ENCODE measurements at places on chromosomes 5 and 9.

- DNase-seq, result no peak
Observed at GRCh38 chr5:177109810-177110209, 23.1 kb downstream of the FGFR4 start.

DNA sequence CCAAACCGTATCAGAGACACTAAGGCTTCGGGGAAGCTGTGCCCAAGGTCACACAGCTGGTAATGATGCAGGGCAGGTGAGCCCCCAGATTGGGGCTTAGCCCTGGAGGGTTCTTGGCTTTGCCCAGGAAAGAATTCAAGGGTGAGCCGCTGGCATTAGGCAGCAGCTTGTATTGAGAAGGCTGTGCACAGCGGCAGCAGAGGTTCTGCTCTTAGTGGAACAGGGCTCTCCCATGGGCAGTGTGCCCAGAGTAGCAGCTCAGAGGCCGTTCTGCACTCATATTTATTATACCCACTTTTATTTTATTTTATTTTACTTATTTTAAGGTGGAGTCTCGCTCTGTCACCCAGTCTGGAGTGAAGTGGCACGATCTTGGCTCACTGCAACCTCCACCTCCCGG is 85.8 kb upstream of the IER5L start:
- no peak for DNase-seq

- peak; percentile 99 for DNase-seq
Observed at GRCh38 chr5:121968910-121969607, 7.3 kb downstream of the SRFBP1 start.

DNA sequence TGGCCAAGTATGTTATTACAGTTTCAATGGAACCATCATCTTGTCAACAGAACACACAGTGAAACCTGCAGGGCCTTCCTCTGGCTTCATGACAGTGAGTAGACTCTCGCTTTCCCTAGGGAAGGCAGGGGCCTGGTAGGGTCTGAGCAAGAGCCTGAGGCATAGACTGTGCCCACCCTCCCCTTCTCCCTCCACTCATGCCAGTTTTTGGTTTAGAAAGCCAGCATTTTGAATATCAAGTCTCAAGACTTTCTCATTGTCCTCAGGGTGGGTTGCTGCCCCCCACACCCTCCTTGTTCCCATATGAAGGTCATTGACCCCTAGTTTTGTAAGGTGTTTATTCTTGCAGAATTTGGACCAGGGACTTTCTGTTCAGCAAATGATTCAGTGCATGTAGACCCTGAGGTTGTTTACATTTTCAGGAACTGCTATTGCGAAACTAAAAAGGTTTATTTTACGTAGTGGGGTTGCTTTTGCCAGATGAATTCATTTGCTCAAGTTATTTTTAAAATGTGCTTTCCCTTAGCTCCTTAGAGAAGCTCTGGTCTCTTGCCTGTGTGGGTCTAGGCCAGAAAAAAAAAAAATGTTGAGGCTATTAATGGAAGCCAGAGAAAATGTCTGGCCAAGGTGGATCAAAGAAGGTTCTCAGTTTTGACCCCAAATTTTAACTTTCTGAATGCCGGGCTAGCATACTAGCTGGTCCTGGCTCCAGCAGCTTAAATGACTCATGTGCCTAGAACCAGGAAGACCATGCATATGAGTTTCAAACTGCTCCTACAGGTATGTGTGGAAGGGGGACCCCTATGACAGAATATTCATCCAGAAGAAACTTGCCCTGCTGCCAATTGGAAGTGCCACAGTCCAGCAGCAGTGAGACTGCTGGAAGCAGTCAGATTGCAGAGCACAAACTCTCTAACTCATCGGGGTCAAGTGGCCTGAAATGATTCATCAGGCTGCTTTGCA is 10.1 kb upstream of the MOB3B start:
- DNase-seq, result peak; percentile 94

DNA sequence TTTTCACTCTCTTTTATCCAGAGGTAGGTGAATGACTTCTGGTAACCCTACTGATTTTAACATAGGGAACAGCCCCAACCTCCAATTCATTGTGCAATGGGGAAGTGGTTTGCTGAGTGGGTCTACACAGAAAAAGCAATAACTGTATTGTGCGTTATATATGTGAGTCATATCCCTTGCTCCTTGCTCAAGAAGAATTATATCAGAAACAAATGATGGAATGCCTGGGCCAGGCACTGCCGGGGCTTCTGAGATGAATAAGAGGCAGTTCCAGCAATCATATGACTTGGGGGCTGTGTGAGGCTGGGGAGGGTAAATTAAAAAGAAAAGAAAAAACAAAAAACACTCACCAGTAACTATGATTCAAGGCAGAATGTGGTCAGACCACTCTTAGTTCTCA is 79.2 kb upstream of the ABCA1 start:
- peak; percentile 92 for DNase-seq

All from choroid plexus epithelial cell (primary cell).